ENCODE measurements at places on chromosomes 16 and 17.
A peak's percentile ranks its signal among the peaks of the same experiment; 100 is the strongest.

DNA sequence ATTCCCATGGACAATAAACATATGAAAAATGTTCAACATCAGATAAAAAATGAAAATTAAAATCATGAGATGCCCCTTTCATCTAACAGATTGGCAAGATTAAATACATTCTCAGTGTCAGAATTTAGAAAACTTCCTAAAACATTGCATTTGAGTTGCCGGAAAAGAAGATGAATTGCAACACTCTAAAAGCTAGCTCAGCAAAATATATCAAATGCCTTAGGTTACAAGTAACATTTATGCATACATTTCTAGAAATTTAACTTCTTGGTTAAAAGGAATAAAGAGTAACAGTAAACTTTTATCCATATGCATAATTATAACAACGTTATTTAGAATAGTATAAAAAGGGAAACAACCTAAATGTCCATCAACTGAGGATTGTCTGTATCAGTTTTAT is 239.0 kb downstream of the PMP22 start:
- no peak for DNase-seq

- DNase-seq = no peak
These were observed 304.7 kb downstream of the CA10 start for GRCh38 chr17:51853857-51854256.

DNA sequence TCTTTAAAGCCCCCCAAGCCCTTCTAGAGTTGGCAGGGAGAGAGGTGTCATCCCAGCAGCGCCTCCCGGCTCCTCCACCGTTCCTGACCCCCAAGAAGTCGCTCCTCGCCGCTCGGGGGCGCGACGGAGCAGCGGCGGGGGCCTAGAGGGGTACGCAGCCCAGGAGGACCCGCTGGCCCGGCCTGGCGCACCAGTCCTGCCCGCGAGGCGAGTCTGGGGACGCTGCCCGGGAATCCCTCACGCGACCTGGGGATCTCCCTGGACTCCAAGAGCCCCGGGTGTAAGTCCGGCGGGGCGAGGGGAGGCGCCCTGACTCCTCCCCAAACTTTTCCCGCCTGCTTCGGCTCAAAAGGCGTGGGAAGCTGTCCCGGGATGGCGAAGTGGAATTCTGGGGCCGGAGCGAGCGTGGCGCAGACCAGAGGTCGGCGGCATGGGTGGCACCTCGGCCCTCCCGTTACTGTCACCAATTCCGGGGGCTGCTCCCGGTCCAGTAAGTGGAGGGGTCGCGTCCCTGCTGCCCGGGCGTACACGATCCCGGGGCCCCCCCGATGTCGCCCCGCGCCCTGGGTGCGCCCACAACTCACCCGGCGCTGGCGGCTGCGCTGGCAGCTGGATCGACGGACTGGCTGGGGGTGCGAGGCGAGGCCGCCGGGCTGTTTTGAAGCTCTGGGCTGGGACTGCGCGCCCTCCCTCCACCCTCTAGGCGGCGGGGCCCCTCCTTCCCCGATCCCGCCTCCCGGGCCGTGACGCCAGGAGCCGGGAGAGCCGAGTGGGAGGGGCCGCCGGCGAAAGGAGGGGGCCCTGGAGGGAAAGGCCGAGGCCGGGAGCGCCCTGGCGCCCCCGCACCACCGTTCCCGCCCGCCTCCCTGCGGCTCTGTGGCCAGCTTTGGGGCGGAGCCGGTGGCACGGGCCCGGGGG is at the start of gene EMP2:
Gene EMP2, minus strand, starts transcription at position 634 of the 918 bp plus-strand sequence. CDS start 32,981 bp downstream, outside the sequence.
- DNase-seq = peak; percentile 20

DNA sequence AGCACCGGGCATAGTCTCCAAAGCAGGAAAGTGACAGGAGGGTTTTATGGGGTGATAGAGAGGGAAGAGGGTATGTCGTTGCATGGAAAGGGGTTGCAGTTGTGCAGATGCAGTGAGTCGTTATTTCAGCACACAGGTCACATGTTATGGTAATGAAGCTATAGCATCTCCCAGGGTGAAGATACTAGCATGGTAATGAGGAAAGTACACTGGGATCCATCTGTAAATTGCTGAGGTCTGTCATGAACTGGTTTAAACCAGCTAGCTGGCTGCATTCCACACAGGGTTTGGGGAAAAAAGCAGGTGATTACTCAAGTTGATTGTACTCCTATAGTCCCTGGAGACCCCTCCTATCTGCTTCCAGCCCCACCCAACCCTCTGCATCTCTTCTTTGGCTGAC is 11.7 kb downstream of the COX11 start:
- DNase-seq = no peak

DNA sequence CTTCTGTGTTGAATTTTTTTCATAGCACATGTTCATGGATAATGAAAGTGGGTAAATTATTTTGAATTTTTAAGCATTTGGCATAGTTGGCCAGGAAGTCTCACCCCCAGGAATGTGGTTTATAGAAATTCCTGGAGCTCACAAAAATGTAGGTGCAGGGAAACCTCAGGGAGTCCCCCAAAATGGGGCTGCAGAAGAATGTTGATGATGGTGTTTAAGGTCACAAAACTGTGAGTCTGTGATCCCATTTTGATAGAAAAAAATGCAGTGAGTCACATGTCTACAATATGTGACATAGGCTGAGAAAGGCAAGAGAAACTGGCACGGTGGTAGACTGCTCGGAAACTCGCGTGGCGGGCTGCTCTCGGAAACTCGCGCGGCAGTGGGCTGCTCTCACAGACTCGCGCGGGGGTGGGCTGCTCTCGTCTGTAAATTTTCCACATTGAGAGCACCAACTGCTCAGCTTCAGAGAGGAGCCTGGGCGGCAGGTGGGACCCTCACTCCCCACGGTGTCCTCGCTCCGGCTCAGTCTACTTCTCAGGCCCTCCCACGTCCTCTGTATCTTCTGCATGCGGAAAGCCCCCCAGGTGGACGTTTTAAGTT is 18.7 kb upstream of the MC1R start:
- DNase-seq = no peak

DNA sequence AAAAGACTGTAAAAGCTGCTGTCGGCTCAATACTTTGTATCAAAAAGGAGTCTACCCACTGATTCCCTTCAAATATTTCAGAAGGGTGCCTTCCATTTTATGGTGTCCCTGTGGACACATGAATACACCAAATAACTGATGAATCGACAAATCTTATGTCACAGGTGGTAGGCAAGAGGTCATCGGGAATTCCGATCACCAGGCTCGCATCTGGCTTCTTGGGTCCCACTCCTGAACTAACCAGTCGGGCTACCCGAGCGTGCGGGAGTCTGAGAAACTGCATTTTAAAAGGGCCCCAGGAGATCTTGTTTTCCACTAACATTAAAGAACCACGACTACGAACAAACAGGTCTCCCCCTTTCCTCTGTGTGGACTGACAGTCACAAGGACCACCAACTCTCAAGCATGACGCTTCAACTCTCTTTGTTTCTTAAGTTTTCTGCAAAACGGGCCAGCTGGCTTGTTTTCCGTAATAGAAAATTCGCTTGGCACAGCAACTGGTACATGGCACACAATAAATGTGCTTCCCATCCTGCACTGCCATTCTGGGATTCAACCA is 873 bp downstream of the PSME3IP1 start:
- no peak for DNase-seq

DNA sequence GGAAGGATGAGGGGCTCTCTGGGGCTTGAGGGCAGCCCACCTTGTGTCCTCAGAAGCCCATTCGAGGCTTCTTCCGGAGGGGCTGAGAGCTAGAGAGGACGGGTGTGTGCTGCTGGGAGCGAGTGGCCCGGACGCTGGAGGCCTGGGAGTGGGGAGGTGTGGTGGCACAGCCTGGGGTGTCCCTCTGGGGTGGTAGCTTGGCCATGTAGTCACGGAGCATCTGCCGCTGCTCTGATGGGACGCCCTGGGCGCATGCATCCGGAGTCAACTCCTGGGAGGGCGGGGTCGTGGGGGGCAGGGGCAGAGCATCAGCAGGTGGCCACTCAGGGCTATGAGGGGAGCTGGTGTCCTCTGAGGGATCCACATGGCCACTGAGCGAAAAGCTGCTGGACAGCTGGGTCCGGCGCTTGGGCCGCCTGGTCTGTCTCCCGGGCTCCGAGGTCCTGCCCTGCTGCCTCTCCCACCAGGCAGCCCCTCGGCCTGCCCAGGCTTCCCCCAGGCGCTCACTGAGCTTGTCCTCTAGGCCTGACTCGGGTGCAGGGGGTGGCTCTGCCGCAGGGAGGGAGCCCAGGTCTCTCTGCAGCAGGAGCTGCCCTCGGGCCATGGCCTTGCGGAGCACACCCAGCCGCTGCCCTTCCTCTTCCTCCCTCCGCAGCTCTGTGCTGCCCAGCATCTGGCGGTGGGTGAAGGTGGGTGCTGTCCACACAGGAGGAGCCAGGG is 7.8 kb downstream of the TAF1C start:
- DNase-seq = no peak

DNA sequence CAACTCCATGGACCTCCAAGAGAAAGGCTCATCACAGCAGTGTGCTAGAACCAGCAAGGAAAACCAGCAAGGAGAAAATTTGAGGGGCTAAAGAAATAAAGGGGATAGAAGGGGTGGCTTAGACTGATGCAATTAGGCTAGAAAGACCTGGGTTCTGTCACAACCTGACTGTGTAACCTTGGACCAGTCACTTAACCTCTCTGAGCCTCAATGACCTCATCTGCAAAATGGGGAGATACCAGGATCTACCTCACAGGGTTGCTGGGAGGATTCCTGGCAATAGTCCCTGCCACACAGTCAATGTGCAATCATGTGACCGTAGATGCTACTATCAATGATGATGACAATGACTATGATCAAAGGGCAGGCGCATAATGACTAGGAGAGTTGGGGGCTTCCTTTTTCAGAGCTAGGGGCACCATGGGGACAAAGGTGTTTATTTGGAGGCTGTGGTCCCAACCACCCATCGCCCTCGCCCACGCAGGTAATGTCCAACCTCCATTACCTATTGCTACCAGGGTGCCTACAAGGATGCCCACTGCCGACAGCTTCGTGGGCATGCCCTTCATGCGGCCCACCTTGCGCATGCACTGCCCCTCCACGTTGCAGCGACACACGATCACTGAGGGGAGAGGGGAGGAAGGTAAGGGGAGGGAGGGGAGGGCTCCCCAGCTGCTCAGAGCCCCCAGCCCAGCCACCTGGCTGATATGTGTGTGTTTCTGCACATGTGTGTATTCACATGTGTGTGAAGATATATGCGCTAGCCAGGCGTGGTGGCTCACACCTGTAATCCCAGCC is 9.7 kb downstream of the CDH16 start:
- DNase-seq = no peak

DNA sequence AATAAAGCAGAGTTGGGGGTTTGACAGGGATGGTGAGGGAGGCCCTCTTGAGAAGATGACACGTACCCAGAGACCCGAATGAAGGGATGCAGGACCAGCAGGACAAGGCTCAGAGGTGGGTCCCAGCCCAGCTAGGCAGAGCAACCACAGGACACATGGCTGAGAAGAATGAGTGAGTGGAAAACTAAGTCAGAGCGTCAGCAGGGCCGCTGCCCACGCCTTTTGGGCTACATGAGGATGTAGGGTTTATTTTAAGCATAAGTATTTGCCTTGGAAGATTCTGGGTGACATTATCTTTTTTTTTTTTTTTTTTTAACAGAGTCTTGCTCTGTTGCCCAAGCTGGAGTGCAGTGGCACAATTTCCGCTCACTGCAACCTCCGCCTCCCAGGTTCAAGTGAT is 176.0 kb downstream of the TMEM132E start:
- DNase-seq = no peak

DNA sequence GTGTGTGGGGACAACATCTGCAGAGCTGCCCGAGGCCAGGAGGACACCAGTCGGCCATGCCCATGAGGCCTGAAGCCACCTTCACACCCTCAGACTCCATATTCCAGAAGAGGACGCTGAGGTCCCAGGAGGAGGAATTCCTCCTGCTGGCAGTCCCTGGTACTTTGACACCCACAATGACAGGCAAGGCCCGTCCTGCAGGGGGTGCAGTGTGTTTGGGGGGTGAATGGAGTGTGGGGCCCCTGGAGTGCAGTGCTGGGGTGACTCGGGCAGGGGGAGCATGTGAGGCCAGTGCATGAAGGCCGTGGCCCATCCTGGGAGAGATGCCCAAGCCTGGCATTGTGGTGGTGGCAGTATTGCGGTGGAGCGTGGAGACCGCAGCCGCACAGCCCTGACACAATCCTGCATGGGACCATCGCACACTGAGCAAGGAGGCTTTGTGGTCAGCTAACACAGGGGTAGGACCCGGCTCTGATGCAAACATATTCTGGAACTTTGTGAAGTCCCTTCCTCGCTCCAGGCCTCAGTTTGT is 52.2 kb downstream of the ZDHHC7 start:
- DNase-seq = no peak

GRCh38 chr16:87586201-87586782 is 16.0 kb upstream of the JPH3 start:
- no peak for DNase-seq

DNA sequence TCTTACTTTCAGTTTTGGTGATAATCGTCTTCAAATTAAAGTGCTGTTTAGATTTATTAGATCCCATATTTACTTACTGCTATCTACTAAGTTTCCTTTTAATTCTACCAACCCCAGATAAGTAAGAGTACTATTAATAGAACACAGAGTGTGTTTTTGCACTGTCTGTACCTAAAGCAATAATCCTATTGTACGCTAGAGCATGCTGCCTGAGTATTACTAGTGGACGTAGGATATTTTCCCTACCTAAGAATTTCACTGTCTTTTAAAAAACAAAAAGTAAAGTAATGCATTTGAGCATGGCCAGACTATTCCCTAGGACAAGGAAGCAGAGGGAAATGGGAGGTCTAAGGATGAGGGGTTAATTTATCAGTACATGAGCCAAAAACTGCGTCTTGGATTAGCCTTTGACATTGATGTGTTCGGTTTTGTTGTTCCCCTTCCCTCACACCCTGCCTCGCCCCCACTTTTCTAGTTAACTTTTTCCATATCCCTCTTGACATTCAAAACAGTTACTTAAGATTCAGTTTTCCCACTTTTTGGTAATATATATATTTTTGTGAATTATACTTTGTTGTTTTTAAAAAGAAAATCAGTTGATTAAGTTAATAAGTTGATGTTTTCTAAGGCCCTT is 56.8 kb downstream of the HLF start:
- no peak for DNase-seq

DNA sequence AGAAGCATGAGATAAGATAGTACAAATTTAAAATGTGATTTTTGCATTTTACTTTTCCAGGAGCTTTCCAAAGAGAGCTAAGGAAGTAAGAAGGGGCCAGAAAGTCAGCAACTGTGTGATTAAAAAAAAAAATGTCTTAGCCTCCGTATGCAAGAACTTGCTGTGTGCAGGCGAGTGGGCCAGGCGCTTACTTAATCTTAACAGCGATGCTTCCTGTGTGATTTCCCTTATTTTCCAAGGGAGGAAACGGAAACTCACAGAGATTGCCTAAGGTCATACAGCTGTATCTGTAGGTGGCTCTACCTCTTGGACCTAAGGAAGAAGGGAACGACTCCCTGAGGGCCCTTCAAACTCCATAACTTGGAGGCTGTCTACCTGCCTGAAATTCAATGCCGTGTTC is 11.1 kb downstream of the HS3ST3B1 start:
- DNase-seq = no peak

Data from SW 1271 (cell line).